Activated T-cell treated with anti-CD3 and anti-CD28 coated beads, Interleukin-2, amount 50 U/mL, for 1 hour (primary cell): ENCODE measurements at places on chromosomes 11 and 22.

DNA sequence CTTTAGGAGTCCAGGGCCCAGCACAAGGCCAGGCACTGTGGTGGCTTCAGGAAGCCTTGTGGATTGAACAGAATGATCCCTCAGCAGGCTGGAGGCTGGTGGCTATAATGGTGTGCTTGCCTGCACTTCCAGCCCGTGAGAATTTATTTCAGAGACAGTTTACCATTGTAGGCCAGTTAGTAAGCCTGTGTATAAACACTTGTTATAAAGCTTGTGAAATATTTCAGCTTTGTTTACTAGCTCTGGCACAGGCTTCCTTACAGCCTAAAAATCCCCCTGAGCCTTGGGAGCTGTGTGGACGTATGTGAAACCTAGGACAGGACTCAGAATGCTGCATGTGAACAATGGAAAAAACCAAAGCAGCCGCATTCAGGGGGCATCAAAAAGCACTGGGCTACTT lies 26.6 kb upstream of the ACER3 start:
- no peak for DNase-seq

- no peak for DNase-seq
Observed at GRCh38 chr22:23984430-23984829, 4.5 kb downstream of the GSTT2 start.

GRCh38 chr11:46659908-46660307 lies 40.5 kb downstream of the ARHGAP1 start:
- no peak for DNase-seq

DNA sequence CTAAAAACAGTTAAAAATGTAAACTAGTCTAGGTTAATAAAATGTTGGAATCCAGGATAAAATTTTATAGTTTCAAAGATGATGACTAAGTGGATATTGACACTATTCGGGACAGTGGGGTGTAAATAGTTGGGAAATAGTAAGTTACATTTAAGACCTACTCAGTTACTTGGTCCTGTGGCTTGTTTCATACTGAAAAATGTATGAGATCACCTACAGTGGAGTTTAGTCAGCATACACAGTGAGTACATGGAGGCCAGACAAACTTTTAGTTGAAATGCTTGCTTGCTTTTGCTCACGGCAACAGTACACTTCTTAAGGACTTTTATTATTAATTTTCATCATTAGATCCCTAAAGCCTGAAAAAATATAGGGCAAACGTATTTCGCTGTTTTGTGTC lies 16.1 kb downstream of the TRIM22 start:
- no peak for DNase-seq

DNA sequence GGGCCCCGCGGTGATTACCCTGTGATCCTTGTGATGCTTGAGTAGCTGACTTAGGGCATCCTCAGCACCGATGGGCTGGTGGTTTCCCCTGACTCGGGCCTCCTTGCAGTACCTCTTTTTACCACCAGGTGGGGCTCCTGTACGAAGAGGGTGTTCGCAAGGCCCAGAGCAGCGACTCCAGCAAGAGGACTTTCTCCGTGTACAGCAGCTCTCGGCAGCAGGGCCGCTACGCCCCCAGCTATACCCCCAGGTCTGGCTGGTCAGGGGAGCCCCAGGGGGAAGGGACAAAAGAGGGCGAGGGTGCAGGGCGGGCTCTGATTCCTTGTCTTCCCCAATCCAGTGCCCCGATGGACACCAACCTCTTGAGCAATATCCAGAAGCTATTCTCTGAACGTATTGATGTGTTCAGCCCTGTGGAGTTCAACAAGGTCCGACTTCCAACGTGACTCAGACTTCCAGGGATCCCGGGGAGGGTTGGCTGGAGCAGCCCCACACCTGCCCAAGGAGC lies 1.3 kb upstream of the TM7SF2 start:
- peak; percentile 98 for DNase-seq

- DNase-seq, result no peak
Observed at GRCh38 chr11:85721191-85721590, 35.2 kb upstream of the CCDC89 start.

DNA sequence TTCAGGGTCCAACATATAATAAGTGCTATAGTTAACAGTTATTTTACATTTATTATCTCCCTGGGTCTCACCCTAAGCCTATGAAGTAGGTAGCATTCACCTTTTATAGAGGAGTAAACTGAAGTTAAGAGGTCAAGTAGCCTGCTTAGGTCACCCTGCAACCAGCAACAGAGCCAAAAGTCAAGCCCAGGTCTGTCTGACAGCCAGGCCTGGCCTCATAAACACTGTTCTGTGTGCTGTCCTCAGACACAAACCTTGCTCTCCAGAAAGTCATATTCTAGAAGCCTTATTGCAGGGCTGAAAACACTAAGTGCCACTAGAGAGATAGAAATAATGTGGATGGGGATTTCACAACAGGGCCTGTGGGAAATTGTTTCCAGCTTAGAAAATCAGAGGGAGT lies 59.3 kb downstream of the BDNF start:
- DNase-seq, result no peak

- no peak for DNase-seq
Observed at GRCh38 chr22:29023172-29023796, 38.3 kb downstream of the C22orf31 start.

DNA sequence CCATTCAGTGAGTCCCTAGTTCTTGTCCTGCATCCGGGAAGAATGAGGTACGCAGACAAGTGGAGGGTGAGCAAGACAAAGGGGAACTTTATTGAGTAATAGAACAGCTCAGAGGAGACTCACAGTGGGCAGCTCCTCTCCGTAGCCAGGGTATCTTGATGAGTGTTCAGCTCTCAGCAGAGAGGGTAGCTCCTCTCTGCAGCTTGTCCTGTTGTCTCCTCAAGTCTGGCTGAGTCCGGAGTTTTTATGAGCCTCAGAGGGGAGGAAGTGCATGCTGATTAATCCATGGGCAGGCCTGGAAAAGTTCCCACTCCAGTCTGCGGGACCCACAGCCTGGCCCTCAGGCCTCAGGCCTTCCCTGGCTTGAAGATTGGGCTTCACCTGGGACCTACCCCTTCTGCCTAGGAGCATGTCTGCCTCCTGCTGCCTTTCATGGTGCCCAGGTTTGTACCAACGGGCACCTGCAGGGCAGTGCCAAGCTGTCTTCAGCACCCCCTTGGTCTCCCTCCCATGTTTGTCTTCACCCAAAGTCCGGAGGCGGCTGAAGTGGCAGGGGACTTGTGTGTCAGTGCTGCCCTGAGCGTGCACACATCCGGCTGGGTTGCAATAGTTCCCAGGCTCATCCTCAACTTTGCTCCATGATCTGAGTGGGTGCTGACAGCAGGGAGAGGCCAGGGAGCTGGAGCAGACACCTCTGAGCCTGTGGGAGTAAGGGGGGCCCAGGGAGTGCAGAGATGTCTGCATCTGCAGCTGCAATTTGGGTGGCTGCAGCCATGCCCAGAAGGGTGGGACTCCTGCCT lies 134.2 kb downstream of the LDLRAD3 start:
- DNase-seq, result no peak

DNA sequence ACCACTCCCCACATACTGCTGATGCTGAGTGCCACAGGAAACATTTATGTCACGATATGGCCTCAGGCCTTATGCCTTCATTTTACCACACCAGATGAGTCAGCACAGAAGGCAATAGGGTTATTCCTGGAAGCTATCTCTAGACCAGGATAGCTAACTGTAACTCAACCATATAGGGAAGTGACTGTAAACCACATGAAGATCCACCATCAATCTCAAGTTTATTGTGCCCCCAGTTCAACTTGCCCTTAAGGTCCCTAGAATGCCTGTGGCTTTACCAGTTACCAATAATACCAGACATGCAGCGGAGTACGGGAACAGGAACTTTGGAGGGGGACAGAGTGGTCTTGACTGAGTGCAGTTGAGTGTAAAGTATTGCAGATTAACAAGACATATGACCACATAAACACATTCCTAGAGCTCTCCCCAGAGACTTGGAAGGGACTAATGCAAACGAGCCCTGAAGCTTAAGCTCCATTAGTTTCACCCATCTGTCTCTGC lies 180.9 kb downstream of the KIF18A start:
- DNase-seq, result no peak

DNA sequence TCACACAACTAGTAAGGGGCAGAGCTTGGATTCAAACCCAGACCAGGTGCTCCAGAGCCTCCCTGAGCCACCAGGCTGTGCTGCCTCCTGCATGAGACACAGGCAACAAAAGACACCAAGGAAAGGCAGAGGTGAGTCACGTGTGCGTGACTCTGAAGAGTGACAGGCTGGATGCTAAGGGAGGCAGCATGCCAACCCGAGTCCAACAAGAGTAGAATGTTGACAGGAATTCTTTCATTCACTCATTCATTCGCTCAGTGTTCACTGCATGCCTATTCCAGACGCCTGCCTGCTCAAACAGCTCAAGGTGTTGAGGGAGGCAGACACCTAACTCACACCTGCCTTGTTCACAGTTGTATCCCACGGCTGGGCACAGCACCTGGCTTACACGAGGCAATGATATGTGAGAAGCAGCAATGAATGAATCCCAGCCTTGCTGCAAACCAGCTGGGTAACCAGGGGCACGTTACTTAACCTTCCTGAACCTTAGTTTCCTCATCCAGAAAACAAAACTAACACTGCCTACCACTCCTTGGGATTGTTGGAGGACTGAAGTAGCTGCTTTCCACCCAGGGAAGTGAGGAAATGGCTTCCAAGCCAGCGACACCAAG lies 73.8 kb upstream of the ARFGAP3 start:
- DNase-seq, result no peak

DNA sequence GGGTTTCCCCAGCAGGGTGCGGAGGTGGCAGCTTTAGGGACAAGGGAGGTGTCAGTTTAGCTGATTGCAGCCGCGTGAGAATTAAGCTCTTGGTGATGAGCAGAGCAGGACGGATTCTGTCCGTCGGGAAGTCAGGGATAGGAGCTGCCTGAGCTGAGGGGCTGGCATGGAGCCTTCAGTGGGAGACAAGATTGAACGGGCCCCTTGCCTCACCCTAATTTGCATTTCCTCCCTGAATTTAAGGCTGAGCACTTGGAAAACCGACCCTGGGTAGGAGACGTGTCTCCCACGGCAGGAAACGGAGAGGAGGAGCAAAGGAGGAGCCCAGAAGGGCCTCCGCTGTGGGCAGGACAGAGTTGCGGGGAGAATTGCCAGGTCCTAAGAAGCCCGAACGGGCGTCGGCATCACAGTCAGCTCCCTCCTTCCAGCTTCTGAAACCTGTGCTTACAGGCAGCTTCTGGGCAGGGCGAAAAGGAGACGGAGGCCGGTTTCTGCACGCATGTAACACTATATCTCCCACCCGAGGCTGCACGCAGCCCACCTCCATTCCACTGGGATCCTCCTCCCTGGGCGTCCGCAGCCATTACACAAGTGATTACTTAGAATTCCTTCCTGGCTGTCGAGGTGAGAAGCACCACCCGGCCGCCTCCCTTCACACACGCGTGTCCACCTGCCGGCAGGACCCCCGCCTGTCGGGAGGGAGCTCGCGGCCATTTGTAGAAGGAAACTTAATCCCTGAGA lies 345.8 kb downstream of the BRD1 start:
- DNase-seq, result no peak

DNA sequence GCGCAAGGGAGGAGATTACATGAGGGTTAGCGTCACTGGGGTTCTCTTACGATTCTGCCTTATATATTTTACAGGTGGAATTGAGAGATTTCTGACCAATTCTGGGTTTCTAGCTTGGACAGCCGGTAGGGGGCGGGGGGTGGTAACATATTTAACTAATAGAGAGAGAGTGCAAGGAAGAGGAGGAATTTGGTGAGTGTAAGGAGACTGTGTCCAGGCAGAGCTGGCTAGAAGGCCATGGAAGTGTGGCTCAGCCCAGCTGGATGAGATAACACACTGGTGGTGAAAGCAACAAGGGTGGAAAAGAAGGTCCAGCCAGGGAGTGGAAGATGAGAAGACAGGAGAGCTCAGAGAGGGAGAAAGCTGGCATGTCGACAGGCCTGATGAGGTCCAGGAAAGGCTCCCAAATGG lies 56.5 kb downstream of the ST3GAL4 start:
- no peak for DNase-seq

DNA sequence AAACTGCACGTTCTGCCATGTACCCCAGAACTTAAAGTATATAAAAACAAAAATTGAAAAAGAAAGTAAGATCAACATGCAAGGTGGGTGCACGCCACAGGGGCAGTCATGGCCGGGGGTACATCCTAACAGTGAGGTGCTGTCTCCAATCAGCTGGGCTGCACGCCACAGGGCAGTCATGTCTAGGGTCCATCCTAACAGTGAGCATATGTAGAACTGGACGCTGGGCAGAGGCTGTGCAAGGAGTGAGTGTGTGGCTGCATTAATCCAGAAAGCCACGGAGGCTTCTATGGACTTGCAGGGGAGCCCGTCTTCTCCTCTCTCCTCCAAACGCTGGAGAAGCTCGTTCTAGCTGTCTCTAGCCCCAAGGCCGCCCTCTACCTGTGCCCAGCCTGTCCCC lies 1105.0 kb downstream of the BRD1 start:
- no peak for DNase-seq
